CD4-positive, alpha-beta T cell treated with Interleukin-10 for 1 hour (primary cell): ENCODE measurements at places on chromosomes 13 and 19.
A peak's percentile ranks its signal among the peaks of the same experiment; 100 is the strongest.

GRCh38 chr13:110092831-110093247 is 214.1 kb downstream of the COL4A1 start:
- DNase-seq: no peak

DNA sequence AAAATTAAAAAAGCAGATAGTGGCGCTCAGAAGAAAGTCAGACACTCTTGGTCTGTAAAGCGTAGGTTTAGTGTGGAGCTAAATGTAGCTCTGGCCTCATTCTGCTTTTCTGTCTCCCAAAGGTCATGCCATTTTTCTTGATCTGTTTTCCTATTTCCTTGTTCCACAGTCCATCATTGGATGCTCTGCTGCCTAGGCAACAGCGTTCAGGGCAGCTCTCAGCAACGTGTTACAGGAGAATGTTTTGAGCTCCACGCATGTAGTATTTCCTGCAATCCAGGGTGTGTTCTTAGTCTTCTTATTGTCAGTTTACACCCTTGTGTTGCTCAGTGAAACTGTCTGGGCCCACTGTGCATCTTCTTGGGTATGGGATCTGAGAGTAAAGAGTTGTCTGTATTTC is 46.0 kb upstream of the PCDH8 start:
- DNase-seq: no peak

- DNase-seq: no peak
Measured at GRCh38 chr19:2848616-2849015, 7.3 kb downstream of the ZNF555 start.

- no peak for DNase-seq
Measured at GRCh38 chr13:45456196-45456972, 8.4 kb upstream of the COG3 start.

- DNase-seq: no peak
Measured at GRCh38 chr19:7905268-7905667, 1.6 kb downstream of the MAP2K7 start.

GRCh38 chr19:2248136-2249009 is 750 bp upstream of the AMH start:
- no peak for DNase-seq

- DNase-seq: no peak
Measured at GRCh38 chr19:18204394-18205199, 755 bp upstream of the RAB3A start.

DNA sequence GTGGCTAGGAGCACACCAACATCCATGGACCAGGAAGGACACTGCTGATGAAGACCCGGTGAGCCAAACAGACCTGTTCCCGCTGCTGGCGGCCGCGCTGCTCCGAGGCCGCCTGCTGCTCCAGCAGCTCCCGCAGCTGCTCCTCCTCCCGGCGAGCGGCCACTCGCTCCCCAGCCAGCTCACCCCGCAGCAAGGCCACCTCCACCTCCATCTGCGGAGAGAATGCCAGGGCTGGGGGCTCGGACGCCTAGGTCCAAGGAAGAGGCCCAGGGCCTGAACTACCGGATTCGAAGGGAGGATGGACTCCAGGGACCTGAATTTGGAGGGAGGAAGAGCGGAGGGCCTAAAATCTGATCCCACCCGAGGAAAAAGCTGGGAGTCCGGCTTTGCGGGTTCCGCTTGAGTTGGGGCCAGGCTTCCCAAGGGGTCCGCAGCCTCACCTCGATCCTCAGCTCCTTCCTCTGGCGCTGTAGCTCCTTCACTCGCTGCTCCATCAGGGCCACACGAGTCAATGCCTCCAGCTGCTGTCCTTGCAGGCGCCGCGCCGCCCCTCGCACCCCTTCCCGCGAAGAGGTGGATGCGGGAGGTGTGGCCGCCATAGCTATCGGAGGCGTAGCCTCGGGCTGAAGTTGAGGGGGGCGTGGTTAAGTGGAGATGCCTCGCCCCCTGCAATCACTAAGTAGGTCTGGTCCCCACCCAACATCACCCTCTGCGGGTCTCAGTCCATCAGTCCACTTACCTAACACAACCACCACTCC is 2.7 kb downstream of the PHLDB3 start:
- DNase-seq: no peak

GRCh38 chr13:40211586-40211968 is 454.9 kb downstream of the FOXO1 start:
- DNase-seq: no peak

DNA sequence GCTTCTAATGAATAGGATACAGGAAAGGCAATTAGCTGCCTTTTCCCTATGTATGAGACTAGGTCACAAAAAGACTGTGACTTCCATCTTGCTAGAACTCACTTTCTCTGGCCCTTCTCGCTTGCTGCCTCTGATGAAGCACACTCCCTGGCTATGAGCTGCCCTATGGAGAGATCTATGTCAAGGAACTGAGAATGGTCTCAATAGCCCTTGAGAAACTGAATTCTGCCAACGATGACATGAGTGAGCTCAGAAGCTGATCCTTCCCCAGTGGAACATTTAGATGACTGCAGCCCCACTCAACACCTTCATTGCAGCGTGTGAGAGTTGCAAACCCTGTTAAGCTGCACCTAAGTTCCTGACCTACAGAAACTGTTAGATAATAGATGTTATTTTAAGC is 309.8 kb downstream of the COG6 start:
- no peak for DNase-seq

- DNase-seq: no peak
Measured at GRCh38 chr13:32726374-32727037, 140.3 kb downstream of the PDS5B start.

DNA sequence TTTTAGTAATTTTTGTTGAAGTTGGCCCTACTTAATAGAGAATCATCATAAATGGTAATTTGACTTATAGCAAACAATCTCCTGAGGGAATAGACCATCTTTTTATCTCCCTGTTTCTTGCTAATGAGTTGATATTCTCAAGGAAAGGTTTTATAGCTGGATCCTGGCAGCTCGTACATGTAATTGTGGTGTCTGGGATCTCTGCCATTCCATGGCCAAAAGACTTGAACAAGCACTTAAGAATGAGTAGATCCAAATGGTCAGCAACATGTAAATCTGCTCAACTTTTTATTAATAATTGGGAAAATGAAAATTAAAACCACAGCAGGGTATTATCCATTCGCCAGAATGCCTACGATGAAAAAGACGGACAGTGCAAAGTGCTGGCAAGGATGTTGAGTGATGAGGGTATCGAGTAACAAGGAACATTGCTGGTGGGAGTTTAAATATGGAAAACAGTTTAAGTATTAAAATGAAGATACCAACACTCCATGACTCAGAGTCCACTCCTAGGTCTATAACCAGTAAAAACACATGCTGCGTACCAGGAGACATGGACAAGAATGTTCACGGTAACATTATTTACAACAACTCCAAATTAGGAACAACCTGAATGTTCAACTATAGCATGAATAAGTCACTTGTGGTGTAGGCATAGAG is 5.1 kb upstream of the GPR18 start:
- no peak for DNase-seq

- DNase-seq: no peak
Measured at GRCh38 chr13:77338961-77339401, 12.1 kb upstream of the MYCBP2 start.

- DNase-seq: no peak
Measured at GRCh38 chr19:48722196-48722708, 2.7 kb upstream of the MAMSTR start.

GRCh38 chr19:51407511-51408131 is 9.8 kb downstream of the SIGLEC10 start:
- peak; percentile 54 for DNase-seq

- DNase-seq: no peak
Measured at GRCh38 chr13:51397262-51397941, 55.4 kb downstream of the INTS6 start.

DNA sequence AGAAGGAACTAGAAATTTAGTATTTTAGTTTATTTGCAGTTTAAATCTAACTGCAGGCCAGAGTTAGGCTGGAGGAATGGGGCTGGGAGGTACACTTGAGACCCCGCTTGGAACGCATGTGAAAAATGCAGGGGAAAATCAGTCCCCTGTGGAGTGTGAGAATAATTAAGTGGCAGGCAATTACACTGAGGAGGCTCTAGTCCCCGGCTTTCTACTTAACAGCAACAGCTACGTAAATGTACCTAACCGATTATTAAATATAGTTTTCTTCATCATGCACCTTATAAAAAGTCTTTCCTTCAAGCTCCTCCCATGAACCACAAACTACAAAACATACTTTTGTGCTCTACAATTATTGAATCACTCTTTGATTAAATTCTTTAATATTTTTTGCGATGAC is 804 bp downstream of the ZNF708 start:
- DNase-seq: peak; percentile 20

GRCh38 chr19:11361037-11361770 is 6.0 kb downstream of the PLPPR2 start:
- DNase-seq: no peak

DNA sequence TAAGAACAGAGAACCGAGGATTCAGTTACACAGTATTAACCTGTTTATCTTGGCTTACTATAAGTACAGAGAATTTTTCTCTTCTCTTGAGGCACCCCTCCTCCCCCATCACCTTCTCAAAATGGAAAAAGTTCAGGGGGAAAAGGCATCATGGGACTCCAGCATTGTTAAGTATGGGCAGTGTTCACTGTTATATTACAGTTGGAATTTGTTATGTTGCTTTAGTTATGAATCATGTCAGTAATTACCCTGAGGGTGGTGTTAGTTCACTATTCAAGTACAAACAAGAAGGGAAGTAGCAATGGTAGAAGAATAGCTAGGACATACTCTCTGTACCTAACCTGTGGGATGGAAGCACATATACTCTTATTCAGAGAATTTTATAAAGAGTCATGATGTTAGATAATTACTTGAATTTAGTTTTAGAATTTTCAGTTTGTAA is 12.0 kb downstream of the LPAR6 start:
- DNase-seq: peak; percentile 41

- DNase-seq: no peak
Measured at GRCh38 chr19:12034620-12035019, 859 bp downstream of the ZNF433 start.

GRCh38 chr19:49132974-49133609 is 13.7 kb downstream of the PPFIA3 start:
- peak; percentile 51 for DNase-seq

DNA sequence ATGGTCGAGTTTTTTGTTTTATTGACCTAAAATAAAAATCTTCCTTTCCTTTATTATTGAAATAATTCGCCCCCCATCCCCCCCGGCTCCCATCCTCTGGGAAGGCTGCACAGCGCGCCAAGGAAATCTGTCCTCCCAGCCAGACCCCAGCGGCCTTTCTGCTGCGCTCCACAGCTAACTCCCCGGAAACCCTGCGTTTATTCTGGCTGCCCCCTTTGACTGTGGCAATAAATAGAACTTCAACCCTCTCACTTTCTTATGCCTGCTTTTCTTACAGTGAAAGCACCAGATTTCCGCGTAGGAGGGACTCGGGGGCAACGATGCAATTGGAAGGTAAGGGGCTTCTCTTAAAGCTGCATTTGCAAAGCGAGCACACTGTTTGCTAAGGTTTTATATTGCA is 9.7 kb upstream of the C19orf12 start:
- no peak for DNase-seq

DNA sequence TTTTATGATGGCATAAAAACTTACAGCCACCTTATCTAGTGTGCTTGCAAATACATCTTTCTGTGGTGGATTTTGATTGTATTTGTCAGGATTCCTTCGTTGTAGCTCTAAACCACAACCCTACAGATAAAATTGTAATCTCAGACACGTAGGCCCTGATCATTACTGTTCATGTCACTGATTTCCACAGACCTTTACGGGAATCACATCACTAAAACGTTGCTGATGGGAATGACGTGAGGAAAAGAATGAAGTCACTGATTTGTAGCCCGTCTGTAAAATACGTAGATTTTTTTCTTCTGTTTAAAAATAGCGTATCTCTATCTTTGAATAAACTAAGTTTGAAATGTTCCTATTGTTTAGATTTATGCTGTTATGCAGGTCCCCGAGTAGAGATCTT is 399.2 kb downstream of the MYO16 start:
- DNase-seq: no peak

GRCh38 chr13:75489502-75490263 is 7.7 kb upstream of the TBC1D4 start:
- DNase-seq: peak; percentile 6

DNA sequence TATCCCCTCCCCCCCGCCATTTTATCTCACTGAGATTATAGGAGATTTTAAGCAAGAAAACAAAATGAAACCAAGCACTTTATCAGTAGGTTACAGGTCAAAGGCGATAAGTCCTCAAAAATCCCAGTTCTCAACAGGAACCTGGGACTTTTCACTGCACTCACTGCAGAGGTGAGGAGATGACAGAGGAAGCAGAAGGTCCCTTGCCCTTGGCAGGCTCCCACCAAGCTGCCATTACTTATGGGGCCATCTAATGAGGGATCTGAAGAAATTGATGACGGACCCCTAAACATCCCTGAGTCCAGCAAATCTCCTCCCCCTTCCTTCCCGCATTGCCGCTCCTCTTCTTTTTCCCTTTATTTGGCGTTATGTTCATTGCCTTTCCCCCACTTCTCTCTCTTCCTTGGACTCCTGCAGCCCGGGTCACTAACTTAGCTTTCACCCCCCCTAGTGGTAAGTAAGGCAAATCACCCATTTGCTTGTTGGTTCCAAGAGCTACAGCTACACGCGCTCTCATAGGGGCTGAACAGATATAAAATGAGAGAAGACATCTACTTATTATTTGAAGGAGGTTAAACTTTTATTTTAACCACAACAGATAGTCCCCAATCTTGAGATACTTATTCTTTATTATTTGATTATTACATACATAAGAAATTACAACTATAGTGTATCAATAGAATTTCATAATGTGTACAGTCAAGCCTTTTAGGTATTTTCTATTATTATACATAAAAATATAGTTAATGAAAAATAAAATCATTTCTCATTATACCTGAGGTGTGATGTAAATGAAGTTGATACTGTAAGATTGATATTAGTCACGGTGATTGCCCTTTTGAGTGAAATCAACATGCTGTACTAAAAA is 52.0 kb upstream of the ARGLU1 start:
- DNase-seq: peak; percentile 51

GRCh38 chr19:37902668-37903067 is 3.7 kb downstream of the WDR87 start:
- peak; percentile 83 for DNase-seq

DNA sequence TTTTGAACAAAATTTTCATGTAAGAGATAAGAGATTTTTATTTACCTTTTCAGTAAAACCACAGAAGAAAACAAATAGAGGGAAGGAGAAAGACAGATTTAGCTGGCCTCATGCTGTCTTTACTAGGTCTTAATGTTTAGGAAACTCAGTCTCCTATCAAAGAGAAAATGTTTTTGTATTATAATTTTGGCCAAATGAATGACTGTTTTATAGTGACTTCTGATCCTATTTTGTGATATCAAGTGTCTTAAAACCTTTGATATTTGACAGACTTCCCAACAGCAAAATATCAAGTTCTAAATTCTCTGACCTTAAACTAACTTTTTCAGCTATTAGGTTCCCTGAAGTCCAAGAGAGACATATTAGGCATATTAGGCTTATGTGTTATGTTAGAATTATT is 27.0 kb downstream of the CRYL1 start:
- no peak for DNase-seq

DNA sequence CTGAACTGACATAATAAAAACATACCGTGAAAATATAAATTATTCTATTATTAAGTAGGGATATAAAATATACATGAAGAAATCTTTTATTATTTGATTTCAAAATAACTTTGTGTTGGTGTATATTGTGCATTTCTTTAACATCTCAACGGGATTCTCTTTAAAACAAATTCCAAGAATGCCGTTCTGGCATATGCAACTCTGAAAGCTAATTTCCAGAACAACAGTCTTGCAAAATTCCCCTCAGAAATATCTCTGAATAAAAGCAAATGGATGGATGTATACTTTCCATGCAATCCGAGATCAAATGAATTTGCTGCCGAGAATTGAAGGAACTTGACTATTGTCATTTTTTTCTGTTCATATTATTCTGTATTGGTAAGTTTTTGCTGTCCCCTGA is 1579.8 kb downstream of the PCDH9 start:
- DNase-seq: no peak

- DNase-seq: no peak
Measured at GRCh38 chr13:25739376-25739775, 312.4 kb downstream of the SHISA2 start.
